ENCODE measurements at places on chromosomes 4 and X. TPM values are rescaled to one million over a fixed set of nuclear protein-coding genes. Genes with fewer than 3 reads are reported as not detected.

DNA sequence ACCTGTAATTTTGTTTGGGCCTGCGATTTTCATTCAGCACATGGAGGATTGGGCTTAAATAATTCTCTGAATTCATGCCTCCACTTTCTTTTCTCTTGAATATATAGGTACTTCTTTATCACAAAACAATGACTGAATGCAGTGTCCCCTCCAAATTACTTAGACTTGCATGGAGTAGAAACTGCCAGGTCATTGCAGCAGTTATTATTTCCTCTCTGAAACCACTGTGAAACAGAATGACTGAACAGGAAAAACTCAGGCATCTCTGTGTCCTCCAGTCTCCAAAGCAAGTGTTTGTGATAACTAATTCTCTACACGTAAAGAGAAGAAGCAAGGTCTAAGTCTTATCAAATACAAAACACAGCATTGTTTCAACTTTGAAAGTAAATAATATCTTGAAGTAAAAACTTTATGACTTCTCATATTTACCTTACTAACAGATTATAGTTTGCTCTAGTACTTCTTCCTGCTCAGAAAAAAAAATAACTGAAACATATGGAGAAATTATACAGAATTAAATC, 144.5 kb upstream of the DIAPH2 start:
- no peak overlapping the region for H3K27ac ChIP-seq
- H3K27me3 ChIP-seq, result no peaks in the 10 kb centered on the region
- H3K4me1 ChIP-seq, result no peaks in the 10 kb centered on the region

The HGFAC gene
- total RNA-seq, result not detected

DNA sequence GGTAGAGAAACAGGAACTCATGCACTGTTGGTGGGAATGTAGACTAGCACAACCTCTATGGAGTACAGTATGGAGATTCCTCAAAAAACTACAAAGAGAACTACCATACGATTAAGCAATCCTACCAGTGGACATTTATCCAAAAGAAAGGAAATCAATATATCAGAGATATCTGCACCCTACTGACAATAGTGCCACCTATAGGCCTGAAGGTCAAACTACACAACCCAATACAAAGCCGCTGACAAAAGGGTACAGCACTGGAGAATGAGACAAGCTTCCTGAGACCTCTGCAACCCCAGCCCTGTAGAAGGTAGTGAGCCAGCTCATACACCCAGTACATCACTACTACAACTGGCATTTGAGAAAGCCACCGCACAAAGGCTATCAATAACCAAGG, 67.1 kb downstream of the CBR4 start:
- H3K27me3 ChIP-seq, result no peaks in the 10 kb centered on the region
- no peak overlapping the region for H3K4me3 ChIP-seq
- no peaks in the 10 kb centered on the region for H3K4me1 ChIP-seq
- no peak overlapping the region for H3K27ac ChIP-seq

DNA sequence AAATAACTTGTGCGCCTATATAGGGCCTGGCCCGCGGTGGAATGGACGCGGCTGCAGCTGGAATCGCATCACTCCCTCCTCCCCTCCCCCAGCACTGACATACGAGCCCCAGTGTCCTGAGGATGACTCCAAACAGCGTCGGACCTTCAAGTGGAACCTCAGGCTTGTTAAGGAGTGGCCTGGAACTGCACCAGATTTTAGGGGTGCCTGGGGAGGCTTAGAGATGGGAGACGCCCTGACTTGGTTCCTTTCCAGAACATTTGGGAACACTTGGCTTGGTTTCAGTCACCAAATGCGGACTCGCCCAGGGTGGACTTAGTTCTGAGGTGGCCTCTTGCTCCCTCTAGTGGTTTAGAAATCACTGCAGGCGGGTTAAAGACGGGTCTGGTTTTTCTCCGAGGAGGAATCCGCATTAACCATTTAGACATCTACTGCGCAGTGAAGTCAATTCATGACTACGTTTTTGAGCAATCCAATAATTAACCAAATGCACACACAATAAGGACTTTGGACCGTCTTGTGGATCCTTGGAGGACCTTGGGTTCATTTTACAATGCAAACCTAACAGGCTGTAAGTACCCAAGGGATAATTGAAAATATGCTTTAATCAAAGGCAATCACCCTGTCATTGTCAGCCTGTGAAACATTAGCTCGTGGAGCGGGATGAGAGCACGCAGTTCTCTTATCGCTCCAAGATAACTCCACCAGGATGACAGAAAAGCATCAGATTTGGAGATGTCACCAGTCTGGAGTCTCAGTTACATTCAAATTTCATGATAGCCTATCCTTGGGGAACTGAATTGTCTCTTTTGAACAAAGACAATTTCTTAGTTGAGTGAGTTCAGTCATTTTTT, 11.2 kb upstream of the PDGFRA start:
- peaks cover 4% of the 10 kb centered on the region for H3K4me1 ChIP-seq
- peaks cover 29% of the 10 kb centered on the region for H3K27me3 ChIP-seq
- DNase-seq, result peak; percentile 70
- peak overlapping the region; percentile 22 for H3K4me3 ChIP-seq
- H3K36me3 ChIP-seq, result no peaks in the 10 kb centered on the region
- no peak overlapping the region for H3K27ac ChIP-seq

- no peaks in the 10 kb centered on the region for H3K36me3 ChIP-seq
- H3K4me3 ChIP-seq, result no peak overlapping the region
- peaks cover 11% of the 10 kb centered on the region for H3K27me3 ChIP-seq
- peaks cover 13% of the 10 kb centered on the region for H3K4me1 ChIP-seq
- DNase-seq, result peak; percentile 59
- no peak overlapping the region for H3K27ac ChIP-seq
These were observed 4.8 kb upstream of the CXCL13 start for GRCh38 chr4:77600521-77601451.

The TLR3 gene
- total RNA-seq, result not detected

- H3K27ac ChIP-seq, result no peak overlapping the region
- no peak overlapping the region for H3K4me3 ChIP-seq
- H3K27me3 ChIP-seq, result no peaks in the 10 kb centered on the region
- H3K36me3 ChIP-seq, result no peaks in the 10 kb centered on the region
These were observed 84.8 kb upstream of the BMP2K start for GRCh38 chr4:78691334-78691754.
